ENCODE measurements at places on chromosomes 12 and 14. TPM values are rescaled to one million over a fixed set of nuclear protein-coding genes. Genes with fewer than 3 reads are reported as not detected.
A peak's percentile ranks its signal among the peaks of the same experiment; 100 is the strongest.

- DNase-seq: no peak
Measured at GRCh38 chr14:29278301-29279263, 512.0 kb downstream of the FOXG1 start.

- no peak for DNase-seq
Measured at GRCh38 chr14:76922092-76922491, 95.9 kb downstream of the LRRC74A start.

DNA sequence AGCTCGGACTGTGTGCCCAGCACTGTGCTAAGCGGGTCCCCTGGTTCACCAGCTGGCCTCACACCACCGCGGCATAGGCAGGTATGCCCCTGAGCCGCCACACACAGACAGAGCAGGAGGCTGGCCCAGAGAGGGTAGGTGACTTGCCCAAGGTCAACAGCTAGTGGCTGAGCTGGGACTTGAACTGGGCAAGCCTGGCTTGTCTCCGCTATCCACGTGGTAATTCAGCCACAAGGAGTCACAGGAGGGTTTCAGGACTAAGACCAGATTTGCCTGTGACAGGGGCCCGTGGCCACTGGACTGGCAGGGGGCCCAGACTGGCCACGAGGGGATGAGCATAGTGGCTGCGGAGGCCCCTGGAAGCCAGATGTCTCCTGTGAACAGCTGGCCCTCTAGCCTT is 47.7 kb downstream of the NCOR2 start:
- DNase-seq: no peak

GRCh38 chr12:132275110-132275531 is 54.3 kb downstream of the GALNT9 start:
- no peak for DNase-seq

DNA sequence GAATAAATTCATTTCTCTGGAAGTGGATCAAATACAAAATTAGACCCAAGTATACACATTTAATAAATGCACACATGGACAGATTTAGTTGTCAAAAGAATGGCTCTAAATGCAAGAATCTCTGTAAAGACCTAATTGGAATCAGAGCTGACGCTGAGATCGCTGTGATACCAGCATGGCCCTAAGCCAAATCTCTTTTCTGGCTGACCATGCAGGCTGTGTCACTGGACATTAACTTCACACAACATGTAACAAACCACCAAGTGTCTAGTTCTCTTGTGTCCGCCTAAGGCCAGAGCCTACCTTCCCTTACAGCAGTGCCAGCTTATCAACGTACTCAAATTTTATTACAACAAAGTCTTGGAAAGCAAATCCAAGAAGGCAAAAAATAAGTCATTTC is 127.5 kb downstream of the MED13L start:
- DNase-seq: no peak

DNA sequence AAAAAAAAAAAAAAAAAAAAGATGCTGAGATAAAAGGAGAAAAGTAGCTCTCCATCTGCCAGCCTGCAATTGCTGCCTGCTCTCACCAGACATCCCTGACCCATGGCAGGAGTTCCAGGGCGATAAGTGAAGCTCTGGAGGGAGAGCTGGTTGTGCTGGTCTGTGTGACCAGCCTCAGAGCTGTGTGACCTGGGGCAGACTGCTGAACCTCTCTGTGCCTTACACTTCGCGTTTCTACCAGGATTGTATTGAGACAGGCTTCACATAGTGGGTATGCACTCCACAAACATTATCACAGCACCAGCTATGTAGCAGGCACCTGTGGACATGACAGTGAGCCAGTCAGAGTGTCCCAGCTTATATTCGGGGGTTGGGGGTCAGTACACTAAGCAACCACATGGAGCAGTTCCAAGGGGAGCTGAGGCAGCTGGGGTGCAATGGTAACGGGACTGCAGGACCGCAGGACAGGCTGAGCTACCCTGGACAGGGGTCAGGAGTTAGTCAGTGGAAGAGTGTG is 57.5 kb downstream of the RBM19 start:
- DNase-seq: peak; percentile 28

DNA sequence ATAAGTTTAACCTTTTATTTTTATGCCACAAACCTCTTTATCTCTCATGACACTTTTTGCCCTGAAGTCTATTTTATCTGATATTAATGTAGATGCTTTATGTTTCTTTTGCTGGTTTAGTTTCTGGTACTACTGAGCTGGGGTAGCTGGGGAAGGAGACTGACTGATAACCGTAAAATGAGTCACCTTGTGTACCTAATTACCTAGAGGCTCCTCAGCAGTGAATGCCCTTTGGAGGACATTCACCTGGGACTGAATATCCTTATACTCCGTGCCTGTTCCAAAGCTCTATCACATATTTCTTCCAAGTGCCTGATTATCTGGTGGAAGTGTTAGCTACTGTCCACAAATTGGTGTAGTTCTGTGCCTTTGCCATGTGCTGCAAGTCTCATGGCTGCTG is 13.9 kb downstream of the ATL1 start:
- no peak for DNase-seq

GRCh38 chr14:24298892-24299254 is 707 bp downstream of the DHRS1 start:
- no peak for DNase-seq

DNA sequence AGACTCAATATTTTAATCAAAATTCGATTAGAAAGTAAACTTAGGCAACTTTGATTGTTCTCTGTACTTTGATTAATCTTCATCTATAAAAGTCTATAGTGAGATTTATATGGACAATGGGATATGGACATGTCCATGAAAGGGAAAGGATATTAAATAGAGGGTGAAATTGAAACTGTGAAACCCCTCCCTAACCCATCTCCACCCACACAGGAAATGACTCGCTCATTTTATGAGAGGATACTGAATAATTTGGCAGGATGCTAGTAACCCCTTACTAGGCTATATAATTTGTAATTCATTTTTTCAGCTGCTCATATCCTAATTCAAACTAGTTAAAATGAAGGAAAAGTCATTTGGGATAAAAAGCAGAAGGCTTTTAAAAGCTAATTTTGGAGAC is 328.0 kb upstream of the ATP2B1 start:
- DNase-seq: no peak

GRCh38 chr12:82857911-82858533 is 171.3 kb downstream of the TMTC2 start:
- DNase-seq: no peak

DNA sequence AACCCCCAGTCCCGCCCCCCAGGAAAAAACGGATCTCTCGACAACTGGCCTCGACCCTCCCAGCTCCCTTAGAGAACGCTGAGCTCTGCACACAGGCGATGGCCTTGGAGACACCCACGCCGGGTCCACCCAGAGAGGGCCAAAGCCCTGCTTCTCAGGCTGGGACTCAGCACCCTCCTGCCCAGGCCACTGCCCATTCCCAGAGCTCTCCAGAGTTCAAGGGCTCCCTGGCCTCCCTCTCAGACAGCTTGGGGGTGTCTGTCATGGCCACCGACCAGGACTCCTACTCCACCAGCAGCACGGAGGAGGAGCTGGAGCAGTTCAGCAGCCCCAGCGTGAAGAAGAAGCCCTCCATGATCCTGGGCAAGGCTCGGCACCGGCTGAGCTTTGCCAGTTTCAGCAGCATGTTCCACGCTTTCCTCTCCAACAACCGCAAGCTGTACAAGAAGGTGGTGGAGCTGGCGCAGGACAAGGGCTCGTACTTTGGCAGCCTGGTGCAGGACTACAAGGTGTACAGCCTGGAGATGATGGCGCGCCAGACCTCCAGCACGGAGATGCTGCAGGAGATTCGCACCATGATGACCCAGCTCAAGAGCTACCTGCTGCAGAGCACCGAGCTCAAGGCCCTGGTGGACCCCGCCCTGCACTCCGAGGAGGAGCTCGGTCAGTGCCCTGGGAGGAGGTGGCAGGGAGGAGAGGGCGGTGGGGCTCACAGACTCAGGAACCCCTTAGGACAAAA is 95.8 kb downstream of the LGMN start:
- peak; percentile 76 for DNase-seq

DNA sequence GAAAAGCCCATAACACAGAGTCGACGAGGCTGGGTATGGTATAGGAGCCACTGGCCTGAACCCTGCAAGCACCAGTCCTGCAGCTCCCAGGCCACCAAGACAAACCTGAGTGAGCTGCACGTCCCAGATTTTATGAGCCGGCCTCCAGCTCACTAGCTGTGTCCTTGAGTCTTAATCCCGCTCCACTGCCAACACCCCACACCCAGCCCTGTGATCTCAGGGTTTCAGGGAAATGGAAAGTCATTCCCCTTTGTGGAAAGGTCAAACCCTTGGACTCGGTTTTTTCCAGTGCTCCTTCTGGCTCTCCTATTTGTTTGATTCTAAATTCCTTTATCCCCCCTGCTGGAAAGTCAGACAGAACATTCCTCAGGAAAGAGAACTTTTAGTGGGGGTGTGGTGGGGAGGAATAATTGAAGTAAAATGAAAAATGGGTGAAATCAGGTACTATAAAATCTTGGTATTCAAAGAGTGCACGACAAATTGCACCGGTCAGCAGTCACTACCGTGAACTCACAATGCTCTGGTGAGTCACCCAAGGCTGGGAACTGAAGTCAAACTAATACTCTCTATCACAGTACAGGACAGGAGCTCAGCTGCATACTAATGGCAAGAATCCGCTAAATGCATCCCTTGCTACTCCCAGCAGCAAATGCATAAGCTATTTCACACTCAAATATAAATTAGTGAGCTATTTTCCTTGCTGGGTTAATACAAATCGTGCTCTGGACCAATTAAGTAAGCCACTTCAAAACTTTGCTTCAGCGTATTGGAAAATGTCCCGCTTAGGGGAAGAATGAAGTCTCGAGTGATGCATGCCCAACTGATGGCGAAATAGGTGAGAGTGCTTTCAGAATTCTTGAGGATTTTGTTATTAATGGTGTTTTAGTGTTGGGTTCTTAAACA is 9.0 kb downstream of the PITPNM2 start:
- no peak for DNase-seq

- DNase-seq: no peak
Measured at GRCh38 chr12:7994731-7995205, 37.7 kb upstream of the FOXJ2 start.

- no peak for DNase-seq
Measured at GRCh38 chr14:75832621-75833297, 149.0 kb downstream of the TGFB3 start.

DNA sequence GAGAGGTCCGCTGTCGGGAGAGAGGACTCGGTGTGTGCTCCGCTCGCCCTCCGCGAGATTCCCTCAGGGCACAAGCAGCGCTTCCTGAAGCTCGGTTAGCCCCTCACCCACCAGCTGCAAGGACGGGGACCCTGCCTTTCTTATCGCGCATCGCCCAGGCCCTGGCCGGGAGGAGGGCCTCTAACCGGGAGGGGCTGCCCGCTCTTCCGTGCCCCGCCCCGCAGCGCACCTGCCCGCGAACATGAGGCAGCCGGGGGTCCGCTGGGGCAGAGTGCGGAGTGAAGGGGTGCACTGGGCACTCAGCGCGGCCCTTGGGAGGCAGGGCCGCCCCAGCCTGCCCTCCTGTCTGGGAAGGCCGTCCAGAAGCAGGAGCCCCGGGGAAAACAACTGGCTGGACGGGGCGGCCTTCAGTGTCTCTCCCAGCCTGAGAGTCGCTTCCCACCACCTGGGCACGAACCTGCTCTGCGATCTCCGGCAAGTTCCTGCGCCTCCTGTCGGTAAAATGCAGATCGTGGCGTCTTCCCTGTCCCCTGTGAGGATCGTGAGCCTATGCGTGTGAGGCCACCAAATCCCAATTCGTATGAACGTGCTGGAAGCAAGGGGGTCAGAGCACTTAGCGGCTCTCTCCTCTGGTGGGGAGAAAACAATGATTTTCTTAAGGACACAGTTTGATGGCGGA is 28.0 kb upstream of the ADIPOR2 start:
- peak; percentile 87 for DNase-seq

BHLHE41 gene
- total RNA-seq: 104 TPM

KCNA5 gene
- 1.8 TPM for total RNA-seq

FOXN4 gene
- not detected for total RNA-seq

TPPP2 gene
- not detected for total RNA-seq

ZDHHC22 gene
- total RNA-seq: not detected

Measured in upper lobe of right lung (tissue), 1 donor.